ENCODE measurements at places on chromosomes 3 and 15.

GRCh38 chr3:115804713-115805119, 181.4 kb downstream of the GAP43 start:
- no peak for DNase-seq

GRCh38 chr3:120102232-120102631, 8.0 kb upstream of the GSK3B start:
- DNase-seq, result no peak

- DNase-seq, result no peak
Observed at GRCh38 chr3:53513556-53514190, 19.3 kb downstream of the CACNA1D start.

- no peak for DNase-seq
Observed at GRCh38 chr3:7204848-7205156, 343.9 kb downstream of the GRM7 start.

- DNase-seq, result no peak
Observed at GRCh38 chr3:113231391-113231790, 20.0 kb downstream of the BOC start.

DNA sequence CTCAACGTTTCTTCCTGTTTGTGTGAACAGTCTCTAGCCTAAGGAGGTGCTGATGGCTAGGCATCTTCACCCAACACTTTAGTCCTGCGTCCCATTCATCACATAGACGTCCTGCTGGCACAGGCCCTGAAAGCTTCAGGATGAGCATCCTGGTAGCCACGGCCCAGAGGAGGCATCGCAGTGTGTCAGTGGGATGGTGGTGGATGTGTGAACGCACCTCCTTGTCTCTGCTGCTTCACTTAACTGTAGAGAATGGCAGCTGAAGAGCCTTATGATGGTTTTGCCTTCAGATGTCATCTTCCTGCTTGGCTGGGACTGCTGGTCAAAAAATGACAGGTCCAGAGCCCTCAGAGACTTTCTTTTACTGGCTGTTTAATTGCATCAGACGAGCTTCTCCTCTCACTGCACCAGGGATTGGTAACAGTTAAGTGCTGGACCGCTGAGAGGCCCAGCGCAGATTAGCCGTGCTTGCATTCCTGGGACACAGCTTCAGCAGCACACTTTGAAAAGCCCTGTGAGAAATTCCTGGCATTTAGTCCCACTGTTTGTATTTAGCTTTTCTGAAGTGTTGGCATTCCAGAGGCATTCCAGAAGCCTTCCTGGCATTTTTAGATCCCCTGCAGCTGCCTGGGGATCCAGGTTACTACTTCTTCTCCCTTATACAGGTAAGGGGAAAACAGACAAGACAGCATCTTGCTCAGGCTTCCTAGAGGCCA, 132.4 kb upstream of the PLXNA1 start:
- no peak for DNase-seq

- no peak for DNase-seq
Observed at GRCh38 chr3:139110072-139110830, 65.6 kb upstream of the PRR23C start.

GRCh38 chr3:191775451-191776233, 314.7 kb downstream of the PYDC2 start:
- DNase-seq, result no peak

DNA sequence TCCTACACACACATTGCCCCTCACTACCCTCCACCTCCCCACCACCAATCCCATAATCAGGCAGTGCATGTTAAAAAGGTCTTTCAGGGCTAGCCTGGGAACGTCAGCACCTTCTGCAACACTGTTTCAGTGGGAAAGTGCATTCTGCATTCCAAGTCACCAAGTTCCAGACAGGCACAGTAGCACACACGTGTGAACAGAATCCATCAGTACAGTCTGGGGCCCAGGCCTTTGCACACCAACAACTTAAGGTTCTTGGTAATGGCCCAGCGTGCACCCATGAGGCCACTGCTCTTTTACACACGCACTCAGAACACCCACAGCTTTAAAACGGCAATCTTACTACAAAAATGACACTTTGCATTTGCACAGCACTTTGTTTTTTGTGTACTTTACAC, 1.2 kb downstream of the ANXA2 start:
- DNase-seq, result no peak

DNA sequence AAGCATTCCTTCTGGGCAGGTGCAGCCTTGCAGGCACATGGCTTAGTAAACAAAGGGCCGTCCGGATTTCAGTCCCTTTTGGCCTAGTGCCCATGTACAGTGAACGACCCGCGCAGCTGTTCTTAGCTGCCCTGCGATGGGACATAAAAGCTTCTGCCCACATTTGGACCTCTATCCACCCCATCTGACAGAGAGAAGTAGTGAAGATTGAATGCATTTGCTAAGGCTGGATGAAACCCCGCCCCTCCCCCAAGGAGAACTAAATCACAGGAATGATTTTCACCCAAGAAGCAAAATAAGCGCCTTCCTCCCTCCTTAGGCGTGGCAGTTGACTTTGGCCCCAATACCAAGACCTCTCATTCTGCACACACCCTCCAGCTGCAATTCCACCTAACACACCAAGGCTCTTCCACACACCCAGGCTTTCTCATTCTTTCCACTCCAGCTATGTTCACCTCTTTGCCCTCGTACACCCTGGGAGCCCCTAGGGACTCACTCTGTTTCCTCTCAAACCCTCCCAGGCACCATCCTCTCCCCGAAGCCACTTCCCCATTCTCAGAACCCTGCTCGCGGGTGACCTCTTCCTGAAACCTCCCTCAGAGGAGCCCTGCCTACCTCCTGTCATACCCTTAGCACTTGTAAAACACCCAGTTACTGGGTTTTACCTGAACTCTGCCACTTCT, 14.1 kb upstream of the HRH1 start:
- DNase-seq, result no peak

DNA sequence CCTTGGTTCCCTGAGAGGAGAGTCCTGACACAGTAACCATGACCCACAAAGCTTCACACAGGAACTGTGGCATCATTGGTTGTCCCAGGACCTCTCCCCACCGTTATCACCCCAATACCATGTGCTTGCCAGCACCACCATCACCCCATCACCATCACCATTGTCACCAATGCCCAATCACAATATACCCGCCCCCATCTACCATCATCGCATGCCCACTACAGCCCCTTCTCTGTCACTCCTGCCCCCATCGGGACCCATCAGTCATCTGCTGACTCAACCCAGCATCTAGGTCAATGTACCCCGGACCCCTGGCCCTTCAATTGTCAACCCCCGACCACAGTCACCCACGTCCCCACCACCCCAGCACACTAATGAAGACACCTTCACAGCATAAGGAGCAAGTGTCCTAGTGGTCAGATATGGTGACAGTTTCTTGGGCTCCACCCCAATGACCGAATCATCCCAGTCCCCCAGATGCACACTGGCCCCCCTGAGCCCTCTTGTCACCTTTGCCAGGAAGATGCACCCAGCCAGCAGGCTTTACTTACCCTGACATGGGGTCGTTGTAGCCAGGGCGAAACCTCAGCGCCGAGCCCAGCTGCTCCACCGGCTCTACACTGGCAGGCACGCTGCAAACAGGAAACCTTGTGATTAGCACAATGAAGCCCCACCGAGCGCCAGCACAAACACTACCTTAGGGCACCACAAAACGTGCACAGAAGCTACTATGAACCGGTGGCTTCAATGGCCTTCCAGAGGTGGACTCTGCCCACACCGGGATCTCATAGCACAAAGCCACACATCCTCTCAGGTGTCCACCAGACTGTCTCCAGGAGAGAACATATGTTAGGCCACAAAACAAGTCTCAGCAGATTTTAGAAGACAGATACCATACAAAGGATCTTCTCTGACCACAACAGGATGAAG, 25.1 kb downstream of the SHISA5 start:
- no peak for DNase-seq
